T-helper 1 cell treated with Interleukin-12 subunit alpha and Interleukin-12 subunit beta and Interleukin-4 antibody, amounts not matched to agents 30 ng/mL and 1 ng/mL, for 36 hours (primary cell): ENCODE measurements at places on chromosomes 6 and 20. TPM values are rescaled to one million over a fixed set of nuclear protein-coding genes. Genes with fewer than 3 reads are reported as not detected.

Gene ZNF831
- total RNA-seq = 6.4 TPM in 2 replicates

Gene TBX18
- total RNA-seq = not detected in 2 replicates

Gene MDFI
- not detected in 2 replicates for total RNA-seq

Gene CST5
- not detected in 2 replicates for total RNA-seq

Gene EPPIN
- not detected in 2 replicates for total RNA-seq

Gene PCSK2
- total RNA-seq = not detected in 2 replicates

Gene TCF21
- not detected in 2 replicates for total RNA-seq

Gene CLPSL2
- total RNA-seq = not detected in 2 replicates

Gene MEI4
- total RNA-seq = not detected in 2 replicates

Gene ROMO1
- total RNA-seq = 86.0 and 91.8 TPM in 2 replicates
